Effector CD8-positive, alpha-beta T cell (primary cell): ENCODE measurements at places on chromosomes 6 and 20.

DNA sequence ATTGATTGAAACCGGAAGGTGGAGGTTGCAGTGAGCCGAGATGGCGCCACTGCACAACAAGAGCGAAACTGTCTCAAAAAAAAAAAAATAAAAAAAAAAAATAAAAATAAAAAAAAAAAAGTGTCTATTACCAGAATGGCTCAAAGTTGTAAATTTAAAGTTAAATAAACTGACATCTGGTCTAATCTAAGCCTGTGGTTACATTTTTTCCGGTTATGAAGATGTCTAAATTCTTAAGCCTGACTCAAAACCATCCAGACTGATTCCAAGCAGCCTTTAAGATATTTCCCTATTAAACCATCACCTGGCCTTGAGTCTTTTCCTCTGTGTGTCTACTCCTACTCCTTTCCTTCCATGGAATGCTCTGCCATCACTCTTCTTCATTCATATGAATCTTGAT, 371.7 kb upstream of the RUNX2 start:
- no peak for DNase-seq

- DNase-seq: no peak
Measured at GRCh38 chr20:61533231-61533631, 281.2 kb downstream of the CDH4 start.

DNA sequence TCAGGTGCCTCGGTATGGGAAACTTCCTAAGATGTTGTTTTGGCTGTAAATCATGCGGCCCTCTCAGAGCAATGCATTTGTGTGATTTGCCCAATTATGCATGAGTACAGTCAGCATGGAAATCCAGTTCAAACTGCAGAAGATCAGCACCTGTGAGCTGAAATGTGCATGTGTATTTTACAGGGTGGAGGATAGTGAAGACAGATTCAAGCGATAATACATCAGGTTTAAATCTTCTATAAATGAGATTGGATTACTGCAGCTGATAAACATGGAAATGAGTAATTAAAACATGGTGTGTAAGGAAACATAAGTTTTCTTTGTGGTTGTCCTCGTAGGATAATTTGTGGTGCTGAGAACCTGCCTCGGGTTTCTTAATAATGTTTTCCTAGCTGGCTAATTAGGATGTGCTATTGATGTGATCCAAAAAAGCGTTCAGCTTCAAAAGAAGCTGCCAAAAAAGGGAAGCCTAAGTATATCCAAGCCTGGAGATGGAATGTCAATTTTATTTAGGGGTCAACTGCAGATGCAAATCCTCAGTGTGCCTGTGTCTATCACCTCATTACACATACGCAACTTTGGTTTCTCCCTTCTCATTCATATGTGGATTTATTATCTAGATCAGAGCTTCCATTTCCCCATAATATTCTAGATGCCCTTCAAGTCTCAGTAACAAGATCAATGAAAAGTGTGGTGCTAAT, 117.1 kb upstream of the CCDC28A start:
- DNase-seq: no peak

DNA sequence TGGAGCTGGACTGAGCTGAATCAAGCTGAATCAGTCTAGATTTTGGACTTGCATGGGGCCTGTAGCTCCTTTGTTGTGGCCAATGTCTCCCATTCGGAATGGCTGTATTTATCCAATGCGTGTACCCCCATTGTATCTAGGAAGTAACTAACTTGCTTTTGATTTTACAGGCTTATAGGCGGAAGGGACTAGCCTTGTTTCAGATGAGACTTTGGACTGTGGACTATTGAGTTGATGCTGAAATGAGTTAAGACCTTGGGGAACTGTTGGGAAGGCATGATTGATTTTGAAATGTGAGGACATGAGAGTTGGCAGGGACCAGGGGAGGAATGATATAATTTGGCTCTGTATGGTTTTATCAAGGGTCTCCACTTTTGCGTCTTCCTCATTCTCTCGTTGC, 3.0 kb upstream of the TMEM170B start:
- DNase-seq: no peak
